ENCODE measurements at places on chromosomes 5 and 9.

DNA sequence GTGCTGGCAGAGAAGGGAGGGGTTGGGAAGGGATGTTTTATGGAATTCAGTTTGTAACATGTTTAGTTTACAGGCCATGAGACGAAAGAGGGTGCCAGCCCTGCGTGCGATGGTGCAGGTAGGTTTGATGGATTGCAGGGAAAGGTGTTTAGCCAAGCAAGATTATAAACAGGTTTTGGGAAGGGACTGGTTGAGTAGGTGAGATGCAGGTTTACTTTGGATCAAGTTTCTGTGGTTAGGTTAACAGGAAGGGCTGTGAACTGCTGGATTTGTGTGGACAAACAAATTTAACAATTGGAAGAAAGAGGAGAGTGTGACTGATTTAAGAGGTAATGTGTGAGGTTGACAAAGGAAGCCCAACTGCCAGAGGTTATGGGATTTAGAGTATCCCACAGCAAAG is 32.6 kb upstream of the GPX3 start:
- no peak for DNase-seq

- DNase-seq: no peak
Observed at GRCh38 chr5:140023611-140024191, 19.4 kb downstream of the NRG2 start.

DNA sequence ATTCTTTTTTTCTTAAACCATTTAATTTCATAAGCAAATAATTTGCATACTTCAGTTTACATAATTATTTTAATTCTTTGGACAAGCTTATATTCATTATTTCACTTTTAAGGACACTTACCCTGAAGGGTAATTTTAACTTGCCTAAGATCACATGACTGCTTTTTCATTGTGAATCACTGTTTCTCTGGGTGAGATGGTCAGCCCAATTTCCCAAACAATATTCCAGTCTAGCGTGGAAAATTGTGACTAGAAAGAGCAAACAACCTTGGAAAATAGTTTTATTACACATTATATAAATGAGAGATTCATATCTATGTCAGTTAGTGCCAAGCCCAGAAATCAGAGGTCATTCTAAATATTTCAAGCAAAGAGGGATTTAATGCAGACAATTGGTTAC is 21.4 kb upstream of the JAKMIP2 start:
- DNase-seq: no peak

DNA sequence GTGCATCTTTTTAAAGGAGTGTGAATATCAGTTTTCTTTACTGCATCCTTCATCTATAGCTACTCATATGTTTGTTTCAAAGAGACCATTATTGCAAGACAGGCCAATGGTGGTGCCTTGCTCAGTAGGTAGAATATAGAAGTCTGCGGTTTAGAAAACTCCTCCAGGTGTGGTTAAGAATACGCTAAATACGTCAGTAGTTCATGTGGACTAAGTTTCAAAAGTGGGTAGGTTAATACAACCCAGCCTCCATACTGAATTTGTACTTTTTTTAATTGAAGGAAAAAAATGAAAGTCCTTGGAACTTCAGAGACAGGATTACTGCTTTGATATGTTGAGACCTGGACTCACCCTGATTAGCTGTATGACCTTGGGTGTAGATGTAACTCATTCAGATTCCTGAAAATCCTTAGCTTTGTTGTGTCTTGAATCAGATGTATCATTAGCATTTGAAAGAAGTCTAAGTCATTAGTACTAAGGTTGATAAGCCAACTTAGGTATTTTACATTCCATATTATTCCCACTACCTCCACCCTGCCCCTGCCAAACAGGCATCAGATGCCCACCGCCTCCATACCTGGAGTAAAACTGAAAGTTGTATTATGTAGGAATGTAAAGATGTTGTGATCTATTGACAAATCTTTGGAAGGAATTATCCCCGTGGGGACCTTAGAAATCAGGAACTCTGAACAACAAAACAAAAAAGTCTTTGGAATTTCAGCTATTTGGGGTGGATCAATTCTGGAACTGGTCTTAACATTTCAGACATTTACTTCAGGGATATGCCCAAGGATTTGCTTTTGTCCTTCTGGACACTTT is 6.1 kb downstream of the BASP1 start:
- peak; percentile 51 for DNase-seq

- DNase-seq: no peak
Observed at GRCh38 chr5:79521156-79521555, 7.2 kb upstream of the HOMER1 start.

DNA sequence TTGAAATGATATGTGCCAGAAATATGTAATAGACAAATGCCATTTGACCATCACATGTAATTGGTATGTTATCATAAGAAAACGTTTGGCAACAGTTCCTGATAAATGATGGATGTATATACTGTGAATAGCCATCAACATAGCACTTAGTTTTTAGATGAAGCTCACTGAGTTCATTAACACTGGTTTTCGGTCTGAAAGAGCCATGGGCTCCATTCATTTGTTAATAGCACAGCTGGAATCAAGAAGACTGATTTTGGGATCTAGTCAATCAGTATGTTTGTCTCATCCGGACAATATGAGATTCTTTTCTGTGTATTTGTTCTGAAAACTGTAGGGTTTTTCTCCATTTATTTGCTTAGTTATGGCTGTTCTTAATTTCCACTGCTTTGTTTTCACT is 413.5 kb upstream of the CLINT1 start:
- DNase-seq: no peak

GRCh38 chr9:131580358-131580757 is 35.0 kb downstream of the PRRT1B start:
- no peak for DNase-seq

DNA sequence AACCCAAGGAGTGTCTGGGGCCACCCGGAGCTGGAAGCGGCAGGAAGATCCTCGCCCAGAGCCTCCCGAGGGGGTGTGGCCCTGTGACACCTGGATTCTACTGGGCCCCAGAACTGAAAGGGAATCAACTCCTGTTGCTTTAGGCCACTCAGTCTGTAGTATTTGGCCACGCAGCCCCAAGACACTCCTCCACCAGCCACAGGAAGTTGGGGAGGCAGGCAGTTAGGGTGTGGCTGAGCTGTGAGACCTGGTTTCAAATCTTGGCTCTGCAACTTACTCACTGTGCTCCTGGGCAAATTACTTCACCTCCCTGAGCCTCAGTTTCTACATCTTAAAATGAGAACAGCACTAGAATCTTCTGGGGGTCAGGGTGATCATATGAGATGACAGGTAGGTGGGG is 119.8 kb upstream of the PPP1R26 start:
- DNase-seq: no peak

DNA sequence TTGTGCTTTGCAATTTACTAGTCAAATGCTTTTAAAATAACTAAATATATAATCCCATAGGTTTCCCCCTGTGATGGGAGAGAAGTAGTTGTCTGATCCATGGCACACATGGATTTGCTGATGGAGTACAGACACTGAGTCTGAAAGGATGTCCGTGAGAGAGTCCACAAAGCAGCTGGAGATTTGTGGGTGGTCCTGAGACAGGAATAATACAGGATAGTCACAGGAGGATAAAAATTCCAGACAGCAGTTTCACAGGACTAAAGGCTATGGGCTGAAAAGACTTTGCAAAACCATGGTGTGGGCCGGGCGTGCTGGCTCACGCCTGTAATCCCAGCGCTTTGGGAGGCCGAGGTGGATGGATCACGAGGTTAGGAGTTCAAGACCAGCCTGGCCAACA is 58.7 kb upstream of the ZFR start:
- no peak for DNase-seq

DNA sequence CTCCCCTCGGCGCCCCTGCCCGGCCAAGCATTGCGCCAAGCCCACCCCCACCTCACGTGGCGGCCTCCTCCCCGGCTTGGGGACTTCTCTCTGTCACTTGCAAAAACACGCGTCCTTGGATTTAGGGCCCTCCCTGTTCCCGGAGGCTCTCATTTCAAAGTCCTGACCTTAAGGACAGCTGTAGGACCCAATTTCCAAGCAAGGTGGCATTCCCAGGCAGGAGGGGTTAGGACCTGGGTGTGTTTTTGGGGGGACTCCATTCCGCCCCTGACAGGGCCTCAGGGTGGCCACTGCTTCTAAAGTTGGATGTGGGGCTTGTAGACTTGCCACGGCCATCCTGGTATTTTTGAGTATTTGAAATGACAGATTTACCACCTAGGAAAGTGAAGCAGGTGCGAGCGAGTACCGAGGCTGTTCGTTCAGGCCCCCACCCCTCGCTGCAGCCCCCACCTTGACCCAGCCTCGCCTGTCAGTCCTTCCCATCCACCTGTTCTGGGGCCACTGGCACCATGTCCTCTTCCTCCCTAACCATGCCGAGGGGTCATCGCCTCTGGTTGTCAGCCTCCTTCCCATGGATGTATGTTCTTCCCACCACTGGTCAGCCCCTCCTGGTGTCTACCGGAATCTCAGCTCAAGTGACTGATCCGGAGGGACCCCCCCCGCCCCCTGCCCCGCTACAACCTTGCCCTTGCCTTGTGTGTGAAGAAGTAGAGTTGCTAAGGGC is 52.4 kb downstream of the MRPL36 start:
- DNase-seq: no peak

DNA sequence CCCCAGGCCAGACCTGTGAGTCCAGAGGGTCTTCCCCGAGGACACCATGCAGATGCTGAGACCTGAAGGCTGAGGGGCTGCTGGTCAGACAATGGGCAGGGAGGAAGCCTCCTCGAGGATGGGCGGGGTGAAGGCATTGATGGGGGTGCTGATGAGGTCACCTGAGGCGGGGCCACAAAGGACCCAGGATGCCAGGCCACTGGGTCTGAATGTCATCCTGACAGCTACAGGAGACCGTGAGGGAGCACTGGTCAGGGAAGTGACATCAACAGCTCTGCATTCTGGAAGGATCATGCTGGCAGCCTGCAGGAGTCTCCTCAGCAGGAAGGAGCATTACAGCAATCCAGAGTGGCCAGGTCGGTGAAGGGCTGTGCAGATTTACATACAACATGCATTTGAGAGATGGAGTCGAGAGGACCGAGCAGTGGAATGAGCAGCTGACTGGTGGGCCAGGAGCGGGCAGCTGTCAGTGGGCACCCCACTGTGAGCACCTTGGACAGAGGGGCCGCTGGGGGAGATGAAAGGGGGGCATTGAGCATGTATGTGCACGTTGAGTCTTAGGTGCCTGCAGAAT is 77.7 kb upstream of the ADAMTS2 start:
- DNase-seq: no peak

DNA sequence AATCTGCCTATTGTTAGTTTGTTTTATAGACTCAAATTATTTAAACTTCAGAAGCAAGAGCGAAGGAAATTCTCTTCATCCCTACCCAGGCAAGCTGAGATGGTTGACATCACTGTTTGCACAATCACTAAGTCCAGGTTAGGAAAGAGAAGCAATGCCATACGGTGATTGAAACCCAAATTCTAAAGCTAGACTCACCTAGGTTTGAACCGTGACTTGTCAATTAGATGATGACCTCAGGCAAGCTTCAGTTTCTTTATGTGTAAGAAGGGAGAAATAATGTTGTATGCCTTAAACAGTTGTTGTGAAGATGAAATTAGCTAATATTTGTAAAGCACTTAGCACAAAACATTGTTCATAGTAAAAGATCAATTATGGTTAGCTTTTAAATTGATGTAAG is 96.5 kb upstream of the ANKRD55 start:
- no peak for DNase-seq

DNA sequence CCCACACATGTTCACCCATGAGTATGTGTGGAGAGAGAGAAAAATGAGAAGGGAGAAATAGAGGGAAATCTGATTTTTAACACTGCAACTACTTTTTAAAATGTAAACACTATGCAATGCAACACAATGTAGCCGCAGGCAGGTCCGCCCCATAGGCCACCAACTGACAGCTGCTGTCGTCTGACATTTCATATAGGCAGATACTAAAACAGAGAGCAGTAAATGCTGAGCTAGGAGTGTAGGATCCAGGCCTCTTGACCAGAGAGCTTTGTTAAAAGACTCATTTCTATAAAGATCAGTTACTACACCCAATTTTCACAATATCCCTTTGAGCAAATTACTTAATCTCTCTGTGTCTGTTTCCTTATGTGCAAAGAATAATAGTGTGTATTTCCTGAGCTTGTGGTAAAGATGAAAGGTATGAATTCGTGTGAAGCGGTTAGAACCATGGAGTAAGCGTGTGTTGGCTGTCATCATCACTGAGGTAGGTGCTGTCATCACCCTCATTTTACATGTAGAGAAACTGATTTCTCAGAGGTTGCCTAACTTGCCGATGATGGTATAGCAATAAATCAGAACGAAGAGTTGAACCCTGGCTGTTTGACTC is 55.2 kb upstream of the PDE8B start:
- DNase-seq: no peak

DNA sequence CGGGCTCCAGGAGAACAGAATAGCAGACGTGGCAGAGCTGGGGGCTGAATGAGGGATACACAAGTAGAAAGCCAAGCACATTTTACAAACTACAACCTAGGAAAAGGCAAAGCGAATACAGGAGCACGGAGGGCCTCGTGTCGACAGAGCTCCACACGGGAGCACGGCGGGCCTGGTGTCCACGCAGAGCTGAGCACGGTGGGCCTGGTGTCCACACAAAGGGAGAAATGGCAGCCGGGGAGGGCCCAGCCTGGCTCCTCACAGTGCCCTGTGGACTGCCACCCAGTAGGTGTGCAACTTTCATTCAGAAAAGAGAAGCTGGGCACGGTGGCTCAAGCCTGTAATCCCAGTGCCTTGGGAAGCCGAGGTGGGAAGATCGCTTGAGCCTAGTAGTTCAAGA is 3.4 kb upstream of the INPP5E start:
- DNase-seq: no peak

- DNase-seq: no peak
Observed at GRCh38 chr5:168291964-168292785, 730 bp downstream of the WWC1 start.

DNA sequence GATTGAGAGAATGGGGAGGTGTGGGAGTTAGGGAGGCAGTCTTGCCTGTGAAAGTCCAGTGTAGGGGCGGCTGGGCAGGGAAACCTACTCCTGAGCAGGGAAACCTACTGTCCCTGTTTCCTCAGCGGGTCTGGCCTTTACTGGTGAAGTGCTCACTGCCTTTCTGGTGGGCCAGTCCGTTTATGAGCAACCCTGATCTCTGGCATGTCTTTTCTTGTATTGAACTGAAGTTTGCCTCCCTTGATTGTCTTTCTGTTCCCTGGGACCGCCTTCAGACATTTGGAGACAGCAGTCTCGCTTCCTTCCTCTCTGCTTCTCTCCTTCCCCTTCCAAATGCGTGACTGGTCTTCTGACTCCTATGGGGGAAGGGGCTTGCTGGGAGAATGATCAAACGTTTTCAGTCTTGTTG is 2.9 kb downstream of the SNX18 start:
- DNase-seq: peak; percentile 23

DNA sequence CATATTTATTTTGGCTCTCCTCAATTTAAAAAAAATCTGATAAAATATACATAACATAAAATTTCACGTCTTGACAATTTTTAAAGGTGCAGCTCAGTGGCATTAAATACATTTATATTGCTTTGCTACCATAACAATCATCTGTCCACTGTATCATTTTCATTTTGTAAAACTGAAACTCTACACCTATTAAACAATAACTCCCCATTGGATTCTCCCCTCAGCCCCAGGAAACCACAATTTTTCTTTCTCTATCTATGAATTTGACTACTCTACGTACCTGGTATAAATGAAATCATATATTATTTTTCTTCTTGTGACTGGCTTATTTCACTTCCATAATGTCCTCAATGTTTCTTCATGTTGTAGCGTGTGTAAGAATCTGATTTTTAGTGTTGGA is 563.5 kb downstream of the PRR16 start:
- no peak for DNase-seq

Data from B cell (primary cell).